ENCODE measurements at places on chromosomes 3 and 15.

DNA sequence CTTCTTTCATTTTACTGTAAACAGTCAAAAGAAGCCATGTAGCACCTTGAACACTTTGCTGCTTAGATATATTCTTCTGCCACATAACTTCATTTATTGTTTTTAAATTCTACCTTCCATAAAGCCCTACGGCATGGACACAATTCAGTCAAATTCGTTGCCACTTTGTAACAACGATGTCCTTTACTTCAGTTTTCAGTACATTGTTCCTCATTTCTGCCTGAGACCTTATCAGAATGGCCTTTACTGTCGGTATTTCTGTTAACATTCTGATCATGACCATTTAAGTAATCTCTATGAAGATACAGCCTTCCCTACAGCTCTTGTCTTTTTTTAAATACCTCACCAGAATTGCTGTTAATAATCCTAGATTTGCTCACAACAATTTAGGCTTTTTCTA lies 466.9 kb downstream of the NAALADL2 start:
- no peak for DNase-seq

GRCh38 chr3:10955711-10956453 lies 36.7 kb upstream of the SLC6A1 start:
- no peak for DNase-seq

GRCh38 chr3:31695280-31696008 lies 162.7 kb downstream of the STT3B start:
- DNase-seq: no peak

- DNase-seq: no peak
Observed at GRCh38 chr15:38017721-38018120, 83.3 kb downstream of the TMCO5A start.

DNA sequence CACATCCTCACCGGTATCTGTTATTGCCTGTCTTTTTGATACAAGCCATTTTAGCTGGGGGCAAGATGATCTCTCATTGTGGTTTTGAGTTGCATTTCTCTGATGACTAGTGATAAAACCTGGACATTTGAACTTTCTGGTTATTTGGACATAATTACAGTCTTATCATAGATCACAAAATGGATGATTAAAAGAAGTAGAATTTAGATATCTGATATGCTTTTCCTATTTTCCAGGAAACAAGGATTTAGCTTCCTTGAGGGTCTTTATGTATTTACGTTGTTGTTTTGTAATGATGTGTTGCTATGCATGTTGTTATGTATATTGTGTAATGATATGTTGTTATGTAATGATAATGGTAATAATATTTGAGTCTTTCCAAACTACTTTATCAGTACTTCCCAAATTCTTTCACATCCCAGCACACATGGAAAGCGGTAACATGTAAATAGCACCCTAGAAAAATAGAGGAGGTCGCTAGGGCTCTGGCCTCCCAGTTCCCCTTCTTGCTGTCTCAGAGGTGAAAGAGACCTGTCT lies 53.8 kb downstream of the GJD2 start:
- no peak for DNase-seq

- DNase-seq: no peak
Observed at GRCh38 chr15:57334257-57334656, 42.0 kb upstream of the CGNL1 start.

GRCh38 chr3:113214917-113215595 lies 3.7 kb downstream of the BOC start:
- no peak for DNase-seq

DNA sequence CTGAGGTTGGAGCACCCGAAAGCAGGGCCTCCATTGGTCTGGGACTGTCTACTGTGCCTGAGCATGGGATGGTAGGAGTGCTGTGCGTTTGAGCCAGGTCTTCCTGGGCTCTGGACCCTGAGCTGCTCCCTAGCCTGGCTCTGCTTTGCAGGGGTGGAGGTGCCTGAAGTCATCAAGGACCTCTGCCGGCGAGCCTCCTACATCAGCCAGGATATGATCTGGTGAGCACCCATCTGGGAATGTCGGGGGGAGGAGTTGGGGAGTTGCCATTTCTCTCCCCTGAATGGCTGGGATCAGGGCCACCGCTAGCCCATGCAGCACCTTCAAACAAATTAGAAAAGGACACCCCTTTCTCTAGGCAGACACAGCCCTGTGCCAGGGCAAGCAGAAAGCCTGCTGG lies 20.7 kb downstream of the DUOX1 start:
- DNase-seq: no peak

GRCh38 chr3:65787340-65787739 lies 251.4 kb downstream of the MAGI1 start:
- DNase-seq: no peak

Data from omental fat pad (tissue), 4 donors.